ENCODE measurements at places on chromosomes 5 and 9.

GRCh38 chr9:91182429-91183225, 179.1 kb downstream of the AUH start:
- DNase-seq, result no peak

DNA sequence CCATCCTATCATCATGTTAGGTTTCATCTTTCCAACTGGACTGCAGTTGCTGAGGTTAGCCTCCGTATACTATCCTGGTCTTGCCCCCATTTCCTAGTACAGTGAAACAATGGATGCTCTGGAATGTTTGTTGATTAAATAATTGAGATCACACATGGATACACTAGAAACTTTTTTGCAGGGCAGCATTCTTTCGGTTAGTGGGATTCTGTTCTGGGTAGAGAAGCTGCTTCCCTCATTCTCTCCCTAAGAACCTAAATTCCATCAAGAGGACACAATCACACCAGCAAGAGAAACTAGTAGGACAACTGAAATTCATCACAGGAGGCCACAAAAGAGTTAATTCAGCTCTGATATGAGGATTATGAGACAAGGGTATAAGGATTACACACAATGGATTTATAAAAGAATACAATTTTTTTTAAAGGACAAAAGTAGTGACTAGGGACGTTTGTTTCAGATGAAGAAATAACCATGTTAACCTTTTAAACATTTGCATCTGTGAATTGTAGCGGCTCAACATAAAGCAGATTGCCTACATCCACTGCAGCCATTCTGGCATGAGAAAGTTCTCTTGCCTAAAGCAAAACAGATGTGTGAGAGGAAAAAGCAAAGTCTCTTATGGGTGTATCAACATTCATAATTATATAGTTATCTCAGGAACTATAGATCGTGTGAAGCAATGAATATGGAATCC, 162.7 kb upstream of the LHFPL2 start:
- DNase-seq, result no peak

DNA sequence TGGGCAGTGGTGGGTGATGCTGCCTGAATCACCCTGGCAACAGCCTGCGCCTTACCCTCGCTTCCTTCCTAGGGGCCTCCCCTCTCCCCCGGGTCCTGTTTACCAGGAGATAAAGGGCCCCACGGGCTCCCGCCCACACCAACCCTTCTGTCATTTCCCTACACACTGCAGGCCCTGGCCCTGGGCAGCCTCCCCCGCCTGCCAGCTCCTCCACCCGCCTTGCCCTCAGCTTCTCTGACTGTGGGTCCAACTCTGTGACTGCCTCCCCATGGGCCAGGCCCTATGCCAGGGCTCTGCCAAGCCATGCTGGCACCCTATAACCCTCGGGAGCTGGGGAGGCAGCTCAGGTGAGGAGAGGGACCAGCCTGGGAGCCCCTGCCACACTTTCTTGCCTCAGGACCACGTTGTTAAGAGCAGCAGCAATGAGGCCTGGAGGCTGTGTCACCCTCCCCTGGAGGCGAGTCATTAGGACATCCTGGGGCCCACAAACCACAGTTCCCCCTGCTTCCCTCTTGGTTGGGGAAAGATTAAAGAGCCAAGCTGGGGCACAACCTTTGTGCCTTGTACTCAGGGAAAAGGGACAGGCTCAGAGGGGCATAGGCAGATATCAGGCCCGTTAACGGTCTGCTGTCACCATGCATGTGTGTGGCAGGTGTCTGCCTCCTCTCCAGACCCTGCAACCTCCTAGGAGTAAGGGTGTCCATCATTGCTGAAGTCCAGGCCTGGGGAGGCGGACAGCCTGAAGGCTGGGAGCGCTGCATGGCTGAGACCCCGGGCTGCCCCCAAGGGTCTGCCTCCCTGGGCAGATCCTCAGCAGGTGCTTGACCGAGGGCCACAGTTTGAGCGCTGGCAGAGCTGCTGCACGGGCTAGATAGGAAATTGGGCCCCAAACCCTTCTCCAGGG, 2.8 kb downstream of the MGAT4B start:
- no peak for DNase-seq

DNA sequence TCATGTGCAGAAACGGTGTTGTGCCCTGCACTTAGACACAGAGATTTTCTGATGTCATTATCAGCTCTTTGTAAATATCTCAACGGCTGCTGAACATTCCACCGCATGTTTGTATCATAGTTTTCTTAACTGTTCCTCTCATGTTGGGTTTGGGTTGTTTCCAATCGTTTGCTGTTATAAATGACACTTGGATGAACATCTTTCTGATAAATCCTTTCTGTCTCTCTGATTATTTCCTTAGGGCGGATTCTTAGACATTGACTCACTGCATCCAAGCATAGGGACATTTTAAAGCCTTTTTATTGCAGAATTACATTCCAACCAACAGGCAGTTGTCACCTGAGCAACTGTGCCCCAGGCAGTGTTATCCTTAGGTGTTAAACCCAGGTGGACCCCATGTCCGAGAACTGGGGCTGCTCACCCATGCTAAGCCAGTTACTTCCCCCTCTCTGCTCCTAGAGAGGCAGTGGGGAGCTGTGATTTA, 28.5 kb downstream of the COL5A1 start:
- no peak for DNase-seq

All from CD4-positive, alpha-beta T cell treated with Interleukin-2 at 100 ng/mL for 4 hours (primary cell).